ENCODE measurements at places on chromosomes 5 and 9.
A peak's percentile ranks its signal among the peaks of the same experiment; 100 is the strongest.

- no peak for DNase-seq
These were observed 141.2 kb upstream of the IER5L start for GRCh38 chr9:129319076-129319937.

- DNase-seq, result no peak
These were observed 108.0 kb upstream of the RAD23B start for GRCh38 chr9:107175041-107175440.

GRCh38 chr5:72518001-72518683, 10.9 kb upstream of the ZNF366 start:
- no peak for DNase-seq

- DNase-seq, result no peak
These were observed 180.4 kb upstream of the DAB2 start for GRCh38 chr5:39605145-39605544.

GRCh38 chr5:127856292-127856691, 153.1 kb downstream of the CCDC192 start:
- DNase-seq, result no peak

DNA sequence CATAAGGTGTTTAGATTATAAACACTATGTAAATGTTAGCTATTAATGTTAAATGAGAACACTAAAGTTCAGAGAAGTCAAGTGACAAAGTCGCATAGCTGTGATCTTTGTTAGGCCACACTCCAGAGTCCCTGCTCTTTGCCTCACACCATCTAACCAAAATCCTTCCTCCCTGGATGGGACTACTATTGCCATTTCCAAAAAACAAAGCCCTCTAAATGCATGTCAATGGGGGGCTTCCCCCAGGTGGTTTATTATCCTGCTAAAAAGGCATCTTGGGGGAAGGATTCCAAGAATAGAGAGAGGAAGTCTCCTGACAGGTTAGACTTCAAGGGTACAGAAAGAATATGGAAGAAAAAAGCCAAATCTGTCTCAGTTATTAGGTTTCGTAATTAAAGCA, 10.4 kb downstream of the NR6A1 start:
- no peak for DNase-seq

DNA sequence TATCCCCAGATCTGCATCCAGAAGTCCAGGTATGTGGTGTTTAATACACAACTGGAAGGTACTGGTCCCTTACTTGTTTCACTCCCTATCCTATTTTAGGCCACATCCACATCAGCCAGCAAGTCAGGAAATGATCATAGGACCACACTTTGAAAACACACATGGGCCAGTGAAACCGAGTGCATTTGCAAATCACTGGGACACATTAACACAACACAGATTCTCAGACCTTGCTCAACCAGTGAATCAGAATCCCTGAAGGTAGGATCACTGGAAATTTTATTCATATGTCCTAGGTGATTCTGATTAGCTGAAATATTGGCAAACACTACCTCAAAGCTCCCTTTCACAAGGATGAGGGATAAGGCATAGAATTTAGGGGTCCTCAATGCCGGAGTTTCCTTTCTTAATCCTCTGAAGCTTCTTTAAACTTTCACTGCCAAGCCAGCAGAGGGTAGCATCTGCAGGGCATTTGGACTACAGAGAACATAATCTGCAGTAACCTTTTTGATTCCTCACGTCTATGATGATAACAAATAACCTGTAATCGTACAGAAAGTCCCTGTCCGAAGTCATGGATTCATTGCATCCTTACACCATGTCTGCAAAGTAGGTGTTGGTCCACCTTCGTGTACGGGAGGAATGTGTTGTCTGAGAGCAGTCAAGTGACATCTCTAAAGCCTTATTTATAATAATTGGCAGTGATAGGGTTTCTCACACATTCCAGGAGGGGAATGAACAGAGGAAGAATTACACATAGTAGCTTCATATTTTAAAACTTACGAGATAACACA, 11.0 kb upstream of the ABLIM3 start:
- no peak for DNase-seq

- DNase-seq, result no peak
These were observed 182.7 kb downstream of the PBX3 start for GRCh38 chr9:125929846-125930245.

DNA sequence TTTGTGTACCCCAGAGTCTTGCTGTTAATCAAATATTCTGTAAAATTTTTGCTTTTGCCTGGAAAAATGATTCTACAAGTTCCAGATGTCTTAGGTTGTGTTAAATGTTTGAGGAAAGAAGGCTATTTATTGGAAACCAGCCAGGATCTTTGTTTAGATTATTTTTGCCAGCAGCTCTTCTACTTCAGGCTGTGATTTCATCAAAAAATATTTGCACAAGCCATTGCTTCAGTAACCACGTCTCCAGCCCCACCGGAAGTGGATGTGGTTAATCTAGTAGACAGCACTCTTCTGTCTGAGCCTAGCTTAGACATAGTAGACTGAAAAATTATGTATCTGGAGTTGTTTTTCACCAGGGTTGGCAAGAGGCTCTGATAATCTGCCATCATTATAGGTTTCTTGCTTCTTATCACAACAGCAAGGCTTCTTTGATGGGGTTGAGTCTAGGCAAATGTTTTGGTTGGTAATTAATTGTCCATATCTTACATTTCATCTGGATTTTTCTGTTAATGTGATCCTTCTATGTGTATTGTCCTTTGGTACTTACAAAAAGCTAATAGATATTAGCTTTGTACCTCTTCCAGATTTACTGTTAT, 17.1 kb downstream of the KCTD16 start:
- peak; percentile 64 for DNase-seq
